ENCODE measurements at places on chromosomes 6 and 20. TPM values are rescaled to one million over a fixed set of nuclear protein-coding genes. Genes with fewer than 3 reads are reported as not detected.

Gene MTO1
- total RNA-seq = 66.6 TPM

Gene HLA-DMB
- total RNA-seq = 31.2 TPM

DNA sequence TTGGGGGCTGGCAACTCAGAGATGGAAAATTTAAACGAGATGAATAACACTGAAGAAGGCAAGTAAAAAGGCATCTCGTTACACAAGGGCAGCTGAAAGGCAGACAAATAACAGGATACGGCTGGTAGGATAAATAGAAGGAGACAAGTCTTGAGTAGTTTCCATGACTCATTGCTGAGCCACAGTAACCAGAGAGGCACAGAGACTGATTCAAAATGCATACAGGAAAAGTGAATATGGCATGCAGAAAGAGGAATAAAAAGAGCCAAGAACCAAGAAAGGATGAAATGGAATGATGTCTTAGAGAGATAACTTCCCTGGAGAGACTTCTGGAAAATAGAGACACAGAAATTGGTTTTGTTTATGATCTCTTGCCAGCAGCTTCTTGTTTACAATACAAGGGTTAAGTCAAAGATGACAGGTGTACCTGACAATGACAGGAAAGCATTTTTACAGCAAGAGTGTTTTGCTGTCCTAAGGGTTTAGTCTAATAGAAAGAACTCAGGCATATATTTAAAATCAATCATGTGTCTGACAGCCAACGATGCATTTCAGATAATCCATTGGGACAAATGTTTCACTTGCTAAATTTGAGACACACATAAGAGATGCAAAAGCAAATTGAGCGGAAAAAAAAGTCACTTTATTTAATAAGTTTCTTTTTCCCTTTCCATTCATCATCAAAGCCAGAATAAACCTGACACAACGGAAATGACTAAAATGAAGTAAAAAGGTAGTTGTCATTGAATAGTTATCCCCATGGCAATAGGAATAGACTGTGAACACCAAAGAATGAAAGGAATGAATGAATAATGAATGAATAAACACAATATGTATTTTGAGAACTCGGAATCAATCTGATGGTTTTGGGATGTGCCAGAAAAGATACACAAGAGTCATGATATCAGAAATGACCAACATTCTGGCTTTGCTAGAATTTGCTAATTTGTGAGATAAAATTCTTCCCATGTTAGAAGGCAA lies 68.0 kb upstream of the KCNQ5 start:
- no peaks in the 10 kb centered on the region for H3K36me3 ChIP-seq
- peaks cover 6% of the 10 kb centered on the region for H3K27me3 ChIP-seq
- no peak overlapping the region for H3K27ac ChIP-seq
- H3K4me3 ChIP-seq = no peak overlapping the region
- DNase-seq = no peak

- no peaks in the 10 kb centered on the region for H3K36me3 ChIP-seq
- H3K27ac ChIP-seq = no peak overlapping the region
- H3K4me3 ChIP-seq = no peak overlapping the region
- H3K4me1 ChIP-seq = no peaks in the 10 kb centered on the region
- H3K27me3 ChIP-seq = no peaks in the 10 kb centered on the region
- no peak for DNase-seq
Measured at GRCh38 chr20:57964011-57964862, 254.4 kb upstream of the PMEPA1 start.

DNA sequence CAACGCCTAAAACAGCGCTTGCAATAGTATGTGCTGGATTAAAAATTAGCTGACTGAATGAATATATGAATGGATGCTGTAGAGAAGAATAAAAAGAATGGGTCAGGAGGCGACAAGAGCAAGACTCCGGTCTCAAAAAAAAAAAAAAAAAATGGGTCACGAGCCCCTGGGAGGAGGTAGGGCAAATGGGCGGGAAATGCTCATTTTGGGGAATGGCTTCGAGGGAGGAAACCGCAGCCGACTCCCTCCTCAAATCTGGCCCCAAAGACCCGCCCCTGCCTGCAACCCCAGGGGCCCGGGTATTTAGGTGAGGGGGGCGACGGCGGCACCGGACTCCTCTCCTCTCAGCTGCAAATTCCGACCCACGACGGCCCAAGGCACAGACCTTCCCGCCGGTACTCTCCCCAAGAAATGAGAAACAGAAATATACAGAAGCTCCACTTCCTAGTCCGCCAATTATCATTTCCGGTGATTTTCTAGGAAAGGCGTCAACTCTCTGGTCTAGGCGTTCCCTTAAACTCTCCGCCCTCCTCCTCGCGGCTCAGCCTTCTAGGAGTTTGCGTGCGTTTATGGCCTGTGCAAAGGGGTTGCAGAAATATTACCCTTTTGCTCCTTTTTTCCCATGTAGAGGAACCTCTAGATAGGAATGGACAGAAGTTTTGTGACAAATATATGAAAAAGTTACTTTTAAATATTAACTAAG lies at the start of gene ZNF311:
TSS of gene ZNF311 (minus strand) at position 133 of the 703 bp plus-strand sequence. CDS start 1,361 bp downstream, outside the sequence.
- peak within 1 kb of the TSS; percentile 84 for H3K27ac ChIP-seq
- H3K36me3 ChIP-seq = peaks cover 9% of the 10 kb centered on the region
- H3K4me3 ChIP-seq = peak within 1 kb of the TSS; percentile 74
- H3K4me1 ChIP-seq = peaks cover 21% of the 10 kb centered on the region
- peaks cover 21% of the 10 kb centered on the region for H3K27me3 ChIP-seq

- no peaks in the 10 kb centered on the region for H3K27me3 ChIP-seq
- DNase-seq = no peak
- H3K27ac ChIP-seq = no peak overlapping the region
- H3K4me3 ChIP-seq = no peak overlapping the region
- H3K36me3 ChIP-seq = no peaks in the 10 kb centered on the region
Measured at GRCh38 chr6:162076816-162077215, 650.8 kb downstream of the PRKN start.

All from activated CD8-positive, alpha-beta memory T cell treated with anti-CD3 and anti-CD28 coated beads, Interleukin-2, amount 10 ng/mL, durations not matched to agents 7 days and 5 days (primary cell).